ENCODE measurements at places on chromosomes 1 and 21.
A peak's percentile ranks its signal among the peaks of the same experiment; 100 is the strongest.

- DNase-seq, result peak; percentile 64
Measured at GRCh38 chr1:34742667-34743270, 12.1 kb upstream of the GJB5 start.

- DNase-seq, result no peak
Measured at GRCh38 chr1:2046174-2046917, 3.9 kb upstream of the PRKCZ start.

DNA sequence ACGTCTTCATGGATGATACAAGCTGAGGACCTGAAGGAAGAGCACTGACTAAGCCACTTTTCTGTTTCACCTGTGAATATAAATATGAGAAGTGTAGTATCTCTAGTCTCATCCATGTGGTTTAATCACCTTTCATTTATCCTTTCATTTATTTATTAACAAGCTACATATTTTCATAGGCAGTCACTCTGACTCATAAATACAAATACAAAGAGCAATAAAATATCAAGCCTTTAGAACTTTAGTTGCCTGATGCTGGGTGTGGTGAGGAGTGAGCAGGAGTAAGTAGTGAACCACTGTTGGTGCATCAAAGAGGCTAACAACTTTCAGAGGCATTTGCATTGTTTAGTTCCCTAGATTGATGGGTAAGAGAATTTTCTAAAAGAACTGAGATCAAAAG, 269.0 kb upstream of the C1orf87 start:
- no peak for DNase-seq

GRCh38 chr1:1058921-1059493, 15.1 kb downstream of the RNF223 start:
- DNase-seq, result no peak

- no peak for DNase-seq
Measured at GRCh38 chr1:235940285-235940684, 73.6 kb upstream of the LYST start.

DNA sequence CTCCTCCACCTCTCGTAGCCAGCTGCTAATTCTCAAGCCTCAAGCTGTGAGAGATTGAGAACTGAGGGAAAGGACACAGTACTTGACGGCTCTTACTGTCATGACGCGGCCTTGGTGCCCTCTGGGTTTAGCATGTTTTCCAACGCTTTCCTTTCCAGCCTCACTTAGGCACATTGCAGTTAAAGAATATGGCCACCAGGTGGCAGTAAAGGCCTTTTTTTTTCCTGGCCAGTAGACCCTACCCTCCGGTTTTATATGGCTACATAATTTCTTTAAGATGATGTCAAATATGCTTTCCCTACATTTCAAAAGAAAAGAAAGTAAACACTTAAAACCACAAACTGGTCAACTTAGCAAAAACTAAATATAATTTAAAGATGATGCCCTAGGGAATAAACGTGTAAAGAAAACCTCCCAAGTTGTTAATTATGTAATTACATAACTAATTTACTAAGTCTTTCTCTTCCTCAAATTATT, 56.8 kb upstream of the PRDX6 start:
- no peak for DNase-seq

DNA sequence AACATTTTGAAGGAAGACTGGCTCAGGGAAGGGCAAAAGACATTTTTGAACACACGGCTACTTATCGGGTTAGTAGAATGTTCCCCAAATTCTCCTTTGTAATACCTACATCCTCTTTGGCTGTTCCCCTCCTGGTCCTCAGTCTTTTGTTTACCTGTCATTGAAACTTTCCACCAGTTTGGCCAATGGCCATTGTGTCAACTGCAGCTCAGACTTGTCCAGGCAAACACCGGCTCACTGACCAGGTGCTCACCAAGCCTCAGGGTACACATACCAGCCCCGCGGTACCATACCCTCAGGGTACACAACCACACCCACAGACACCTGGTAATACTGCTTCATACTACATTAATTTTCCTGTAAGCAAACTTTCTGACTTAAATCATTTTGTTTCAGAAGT, 84.8 kb upstream of the ZNF648 start:
- DNase-seq, result no peak

- DNase-seq, result no peak
Measured at GRCh38 chr1:19484338-19484797, 971 bp downstream of the CAPZB start.

Data from stimulated activated CD8-positive, alpha-beta memory T cell treated with anti-CD3 and anti-CD28 coated beads, Interleukin-7, amount 100 ng/mL, for 1 hour (primary cell).